Left cardiac atrium (tissue), 4 donors: ENCODE measurements at places on chromosomes 7 and 10. TPM values are rescaled to one million over a fixed set of nuclear protein-coding genes. Genes with fewer than 3 reads are reported as not detected.

GRCh38 chr10:45154502-45154901 lies 153.8 kb downstream of the ZNF22 start:
- no peak for DNase-seq

GRCh38 chr7:141691961-141692360 lies 10.0 kb downstream of the DENND11 start:
- no peak for DNase-seq

GRCh38 chr10:109769966-109770365 lies 153.3 kb downstream of the XPNPEP1 start:
- no peak for DNase-seq

Gene AKR1E2
- 7.5 TPM for total RNA-seq

Gene GIMAP8
- total RNA-seq, result 16.6 TPM

GRCh38 chr7:138386821-138387220 lies 73.2 kb upstream of the TRIM24 start:
- no peak for DNase-seq

DNA sequence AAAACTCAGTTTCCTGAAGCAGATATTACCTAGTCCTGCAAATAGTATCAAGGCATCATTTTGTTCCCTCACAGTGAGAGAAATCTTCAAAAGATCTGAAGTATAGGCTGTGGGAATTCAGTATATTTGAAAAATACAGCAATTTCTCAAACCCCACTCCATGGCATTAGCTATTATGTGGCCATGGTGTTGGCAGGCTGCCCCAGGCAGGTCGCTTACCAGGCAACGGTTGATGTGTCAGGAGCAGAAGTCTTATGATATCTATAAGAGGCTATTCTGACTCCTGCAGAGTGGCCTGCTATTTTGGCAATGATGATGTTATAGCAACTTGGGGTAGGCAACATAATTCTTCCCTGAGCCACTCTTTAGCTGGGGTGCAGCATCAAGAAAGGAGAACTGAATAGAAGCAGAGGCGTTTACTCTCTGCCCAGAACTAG lies 187.9 kb downstream of the PLXDC2 start:
- DNase-seq, result peak; percentile 64

DNA sequence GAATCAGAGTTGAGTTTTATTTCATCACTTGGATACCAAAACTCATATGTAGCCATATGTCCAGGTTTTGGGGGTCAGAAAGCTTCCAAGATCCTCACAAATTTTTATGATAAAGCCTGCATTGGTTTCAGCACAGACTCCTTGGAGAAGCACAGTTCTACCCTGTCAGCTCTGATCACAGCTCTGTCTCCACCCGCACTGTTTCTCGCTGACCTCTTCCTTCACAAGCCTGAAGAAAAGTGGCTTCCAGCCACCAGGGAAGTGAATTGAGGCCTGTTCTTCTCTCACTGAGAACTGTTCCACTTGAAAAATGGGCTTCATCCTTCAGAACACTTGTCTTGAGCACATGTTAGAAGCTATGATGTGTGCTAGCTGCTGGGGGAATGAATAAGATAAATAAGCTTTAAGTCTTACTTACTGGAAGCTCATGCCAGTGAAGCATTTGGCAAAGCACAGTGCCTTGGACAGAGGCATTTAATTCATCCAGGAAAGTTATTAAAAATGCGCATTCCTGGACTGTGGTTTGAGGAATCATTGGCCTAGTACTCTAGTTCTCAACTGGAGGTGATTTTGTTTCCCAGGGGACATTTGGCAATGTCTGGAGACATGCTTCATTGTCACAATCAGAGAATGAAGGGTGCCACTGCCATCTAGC lies 133.6 kb downstream of the BMPER start:
- DNase-seq, result no peak

DNA sequence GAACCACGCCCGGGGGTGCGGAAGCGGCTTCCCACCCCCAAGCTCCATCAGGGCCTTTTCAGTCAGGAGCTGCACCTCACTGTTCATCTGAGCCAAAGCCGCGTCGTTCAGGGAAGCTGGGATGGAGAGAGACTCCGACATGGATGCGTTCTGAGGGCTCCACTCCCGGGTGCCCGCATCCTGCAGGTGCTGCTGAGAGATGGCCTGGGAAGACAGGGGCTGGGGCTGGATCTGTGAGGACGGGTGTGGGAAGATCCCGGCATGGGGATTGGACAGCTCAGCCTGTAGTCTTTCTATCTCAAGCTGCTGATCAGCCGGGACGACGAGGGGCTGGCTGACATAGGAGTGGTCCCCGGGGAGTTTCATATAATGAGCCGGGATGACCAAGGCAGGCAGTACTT lies 45.0 kb upstream of the NMT2 start:
- DNase-seq, result no peak
